Effector memory CD4-positive, alpha-beta T cell (primary cell): ENCODE measurements at places on chromosomes 3 and 15.

GRCh38 chr3:27927882-27928281, 205.8 kb upstream of the EOMES start:
- no peak for DNase-seq

GRCh38 chr15:55532944-55533343, 24.9 kb upstream of the DNAAF4 start:
- DNase-seq: no peak

DNA sequence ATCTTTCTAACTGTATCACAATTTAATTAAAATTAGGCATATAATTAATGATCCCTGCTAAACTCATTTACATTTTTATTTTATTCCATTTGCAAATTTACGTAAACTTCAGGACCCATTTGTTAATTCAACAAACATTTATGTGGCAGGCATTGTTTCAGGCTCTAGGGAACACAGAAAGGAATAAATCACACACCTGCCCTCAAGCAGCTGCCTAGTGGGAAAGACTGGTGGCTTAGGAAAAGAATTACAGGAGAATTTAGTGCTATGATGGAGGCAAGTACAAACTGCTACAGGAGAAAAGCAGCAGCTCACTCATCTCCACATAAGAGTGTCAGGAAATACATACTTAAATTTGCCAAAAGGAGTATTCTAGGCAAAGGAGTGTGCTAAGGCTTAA, 11.2 kb downstream of the CBLB start:
- DNase-seq: no peak

DNA sequence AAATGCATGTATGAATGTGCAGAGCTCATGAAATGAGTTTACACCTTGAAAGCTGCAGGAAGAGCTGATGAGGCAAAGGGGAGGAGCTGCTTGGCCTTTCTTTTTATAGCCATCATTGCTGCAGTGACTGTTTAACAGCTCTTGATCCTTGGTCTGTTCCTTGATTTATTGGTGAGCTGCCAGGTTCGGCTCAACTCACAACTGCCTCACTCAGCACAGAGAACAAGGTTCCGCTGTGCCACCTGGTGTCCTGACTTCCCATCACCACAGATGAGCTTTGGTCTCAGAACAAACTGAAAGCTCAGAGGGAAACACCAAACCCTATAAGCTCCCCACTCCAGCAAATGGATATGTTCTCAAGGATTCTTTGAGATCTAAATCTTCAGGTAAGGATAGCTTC, 626.1 kb downstream of the MAGI1 start:
- no peak for DNase-seq

GRCh38 chr3:138867996-138868395, 33.3 kb upstream of the PIK3CB start:
- no peak for DNase-seq

- DNase-seq: no peak
These were observed 11.7 kb downstream of the ISG20 start for GRCh38 chr15:88650556-88650955.

DNA sequence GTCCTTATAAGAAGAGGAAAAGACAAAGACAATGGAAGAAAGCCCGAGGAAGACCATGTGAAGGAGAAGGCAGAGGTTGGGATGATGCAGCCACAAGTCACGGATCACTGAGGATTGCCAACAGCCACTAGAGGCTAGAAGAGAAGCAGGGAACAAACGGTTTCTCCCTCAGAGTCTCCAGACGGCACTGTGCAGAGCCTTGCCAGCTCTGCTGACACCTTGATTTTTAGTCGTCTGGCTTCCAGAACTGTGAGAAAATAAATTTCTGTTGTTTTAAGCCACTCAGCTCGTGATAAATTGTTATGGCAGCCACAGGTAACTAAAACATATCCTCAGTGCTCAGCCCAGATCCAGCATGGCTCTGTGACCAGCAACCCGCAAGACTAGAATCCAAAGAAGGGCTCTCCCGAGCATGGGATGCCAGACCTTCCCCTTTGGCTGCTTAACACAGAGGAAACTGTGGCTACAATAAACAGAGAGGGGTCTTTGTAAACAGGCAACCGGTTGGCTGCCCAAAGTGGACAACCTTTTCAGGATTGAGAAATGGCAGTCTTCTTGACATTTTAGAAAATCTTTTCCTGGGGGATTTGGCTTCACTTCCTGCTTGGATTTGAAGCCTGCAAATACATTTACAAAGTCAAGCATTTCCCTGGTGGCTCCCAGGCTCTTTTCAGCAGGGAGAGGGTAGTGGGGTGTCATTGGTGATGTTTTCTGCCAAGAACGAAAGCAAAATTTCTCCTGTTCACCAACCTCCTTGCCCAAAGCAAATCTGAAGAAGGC, 88.7 kb upstream of the ADPGK start:
- no peak for DNase-seq

GRCh38 chr3:177552051-177552450, 354.8 kb upstream of the TBL1XR1 start:
- no peak for DNase-seq

DNA sequence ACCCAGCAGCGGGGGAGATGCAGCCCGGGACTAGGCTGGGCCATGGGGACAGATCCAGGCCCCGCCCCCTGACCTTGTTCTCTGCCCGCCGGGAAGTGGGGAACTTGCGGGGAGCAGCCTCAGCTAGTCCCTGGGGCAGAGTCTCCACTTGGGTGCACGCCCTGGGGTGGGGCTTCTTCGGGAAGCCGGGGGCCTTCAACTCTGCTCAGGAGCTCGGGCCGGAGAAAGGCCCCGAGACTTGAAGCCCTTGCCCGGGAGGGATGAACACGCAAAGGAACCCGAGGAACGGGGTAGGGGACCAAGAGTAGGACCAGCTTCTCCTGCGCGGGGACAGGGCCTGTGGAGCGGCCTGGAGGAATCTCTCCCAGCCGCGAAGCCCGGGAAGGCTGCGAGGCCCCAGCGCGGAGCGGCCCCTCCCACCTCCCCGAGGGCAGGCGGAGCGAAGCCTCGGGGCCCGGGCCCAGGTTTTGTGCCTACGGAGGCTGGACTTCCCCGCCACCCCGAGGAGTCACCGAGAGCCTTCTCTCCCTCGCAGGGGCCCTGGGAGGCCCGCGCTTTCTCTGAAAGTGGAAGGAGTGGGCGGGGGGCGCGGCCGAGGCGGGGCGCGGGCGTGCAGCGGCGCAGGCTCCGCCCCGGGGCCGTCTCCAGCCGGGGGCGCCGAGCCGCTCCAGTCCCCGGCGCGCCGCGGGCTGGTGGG, at the start of gene ITPKA:
TSS of gene ITPKA (plus strand) at position 670 of the 697 bp plus-strand sequence. CDS start 54 bp downstream, outside the sequence.
- peak; percentile 65 for DNase-seq

DNA sequence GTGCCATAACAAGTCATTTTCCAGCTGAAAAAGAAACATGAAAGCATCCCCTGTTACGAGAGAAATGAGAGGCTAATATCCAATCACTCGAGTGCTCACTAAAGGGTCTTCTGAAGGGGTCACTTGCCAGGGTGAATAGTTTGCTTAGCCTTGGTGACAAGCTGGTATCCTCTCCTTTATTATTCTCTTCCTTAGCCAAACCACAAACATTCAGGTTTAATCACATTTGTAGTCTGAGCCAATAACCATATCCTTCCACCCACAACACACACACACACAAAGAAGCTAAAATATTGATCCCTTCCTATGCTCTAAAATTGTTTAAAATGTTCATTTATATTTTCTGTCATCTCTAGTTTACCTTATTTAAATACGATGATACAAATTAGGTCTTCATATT, 240.5 kb upstream of the TMCO5A start:
- DNase-seq: no peak

GRCh38 chr15:68559345-68560310, 19.2 kb upstream of the CORO2B start:
- peak; percentile 17 for DNase-seq

GRCh38 chr15:64267331-64267973, 88.5 kb downstream of the CSNK1G1 start:
- no peak for DNase-seq

- no peak for DNase-seq
These were observed 15.8 kb downstream of the EFCAB12 start for GRCh38 chr3:129412542-129413198.

GRCh38 chr3:13347390-13347950, 72.7 kb downstream of the NUP210 start:
- no peak for DNase-seq

DNA sequence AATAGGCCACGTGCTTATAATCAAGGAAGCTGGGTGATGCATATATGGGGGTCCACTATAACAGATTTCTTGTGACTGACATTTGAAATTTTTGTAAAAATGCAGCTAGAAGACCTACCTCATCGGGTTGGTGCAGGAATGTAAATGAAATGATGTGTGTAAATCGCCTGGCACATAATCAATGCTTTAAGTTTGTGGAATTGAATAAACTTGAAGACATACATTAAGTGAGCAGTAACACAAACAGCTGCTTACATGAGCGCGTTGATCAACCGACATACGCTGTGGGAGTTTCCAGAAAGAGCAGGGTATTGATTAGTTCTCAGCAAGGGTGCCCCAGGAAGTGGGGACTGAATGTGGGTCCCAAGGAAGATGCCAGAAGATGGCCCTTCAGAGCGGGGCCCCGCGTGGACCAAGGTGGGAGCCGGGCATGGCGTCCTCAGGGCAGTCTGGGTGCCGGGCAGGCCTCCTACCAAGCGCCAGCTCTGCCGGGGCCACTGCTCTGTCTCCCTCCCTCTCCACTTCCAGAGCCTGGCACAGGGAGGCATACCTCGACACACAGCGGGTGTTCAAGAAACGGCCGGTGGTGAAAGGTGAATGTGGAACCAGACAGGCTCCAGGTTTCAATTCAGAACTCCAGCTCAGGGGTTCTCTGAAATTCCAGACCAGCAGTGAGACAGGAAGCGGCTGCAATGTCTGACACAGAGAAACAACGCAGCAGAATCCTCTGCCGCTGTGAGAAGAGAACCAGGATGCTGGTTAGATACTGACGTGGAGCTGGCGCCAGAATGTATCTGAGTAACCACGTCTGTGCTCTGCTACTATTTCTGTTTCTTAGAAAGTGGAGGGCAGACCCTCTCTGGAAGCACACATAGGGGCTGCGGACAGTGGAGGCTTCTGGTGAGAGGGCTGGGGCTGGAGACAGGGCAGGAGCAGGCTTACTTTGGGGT, 12.6 kb downstream of the BFSP2 start:
- no peak for DNase-seq

DNA sequence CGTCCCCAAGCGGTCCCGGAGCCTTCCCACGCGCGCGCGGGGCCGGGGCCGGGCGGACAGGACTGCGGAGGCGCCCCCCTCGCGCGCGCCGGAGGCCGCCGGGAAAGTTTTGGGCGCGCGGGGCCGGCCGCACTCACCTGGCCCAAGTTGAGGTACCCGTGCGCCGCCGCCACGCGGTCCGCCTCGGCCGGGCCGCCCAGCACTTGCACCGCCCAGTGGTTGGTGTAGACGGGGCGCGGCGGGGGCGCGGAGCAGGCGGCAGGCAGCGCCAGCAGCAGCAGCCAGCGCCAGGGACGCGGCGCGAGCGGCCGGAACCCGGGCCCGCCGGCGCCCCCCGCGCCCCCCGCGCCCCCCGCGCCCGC, 289 bp downstream of the PCSK6 start:
- DNase-seq: no peak

DNA sequence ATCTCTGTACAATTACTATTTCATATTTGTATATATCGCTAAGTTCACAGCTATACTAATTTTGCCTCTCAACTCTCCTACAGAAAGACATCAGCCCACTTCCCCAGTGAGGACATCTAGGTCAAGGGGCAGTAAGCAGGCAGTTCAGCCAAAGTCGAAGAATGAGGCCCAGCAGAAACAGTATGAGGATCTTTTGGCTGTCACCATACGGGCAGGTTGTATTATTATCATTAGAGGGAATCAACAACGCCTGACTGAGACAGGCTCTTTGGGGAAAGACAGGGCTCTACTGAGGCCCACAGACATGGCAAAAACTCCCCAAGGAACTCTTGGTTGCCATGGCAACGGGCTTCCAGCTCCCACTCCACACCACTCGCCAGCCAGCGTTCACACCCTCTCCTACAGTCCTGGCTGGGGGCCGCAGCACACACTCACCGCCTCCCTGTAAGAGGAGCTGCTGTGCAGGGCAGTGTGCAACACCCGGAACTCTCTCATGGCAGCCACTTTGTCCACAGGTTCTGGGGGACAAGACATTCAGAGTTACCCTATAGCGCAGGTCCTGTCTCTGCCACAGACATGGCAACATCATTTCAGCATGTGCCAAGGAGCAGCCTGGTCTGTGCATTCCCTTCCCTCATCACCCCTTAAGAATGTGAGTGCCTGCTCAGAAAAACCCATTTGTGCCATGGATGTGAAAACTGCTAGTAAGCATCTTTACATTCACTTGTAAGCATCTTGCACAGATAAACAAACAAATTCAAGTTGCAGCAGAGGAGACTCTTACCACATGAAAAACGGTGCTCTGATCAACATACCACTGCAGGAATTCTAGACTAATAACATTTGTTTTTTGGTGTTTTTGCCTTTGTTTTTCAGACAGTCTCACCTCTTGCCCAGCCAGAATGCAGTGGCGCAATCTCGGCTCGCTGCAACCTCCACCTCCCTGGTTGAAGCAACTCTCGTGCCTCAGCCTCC, 8.8 kb downstream of the UBL7 start:
- DNase-seq: no peak
